ENCODE measurements at places on chromosomes 13 and 19.

GRCh38 chr19:3670796-3671679 lies 29.2 kb downstream of the PIP5K1C start:
- no peak for DNase-seq

DNA sequence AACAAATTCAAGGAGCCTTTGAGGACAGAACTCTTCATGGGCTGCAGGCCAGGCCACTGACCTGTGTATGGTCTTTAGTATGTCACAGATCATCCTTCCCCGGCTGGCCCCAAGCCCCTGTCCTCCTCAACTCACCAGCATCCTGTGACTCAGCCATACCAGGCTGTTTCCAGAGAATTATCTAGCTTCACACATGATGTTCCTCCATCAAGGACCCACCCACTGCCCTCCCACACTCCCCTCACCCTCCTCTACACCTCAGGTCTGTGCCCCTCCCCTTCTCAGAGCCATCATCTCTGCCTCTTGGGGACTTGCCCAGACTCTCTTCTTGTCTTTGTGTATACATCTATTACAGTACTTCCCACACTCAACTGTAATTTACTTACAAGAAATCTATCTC lies 14.7 kb downstream of the DCT start:
- no peak for DNase-seq

- DNase-seq: no peak
Observed at GRCh38 chr13:110128546-110128945, 178.4 kb downstream of the COL4A1 start.

- no peak for DNase-seq
Observed at GRCh38 chr13:39186205-39186875, 148.1 kb downstream of the NHLRC3 start.

DNA sequence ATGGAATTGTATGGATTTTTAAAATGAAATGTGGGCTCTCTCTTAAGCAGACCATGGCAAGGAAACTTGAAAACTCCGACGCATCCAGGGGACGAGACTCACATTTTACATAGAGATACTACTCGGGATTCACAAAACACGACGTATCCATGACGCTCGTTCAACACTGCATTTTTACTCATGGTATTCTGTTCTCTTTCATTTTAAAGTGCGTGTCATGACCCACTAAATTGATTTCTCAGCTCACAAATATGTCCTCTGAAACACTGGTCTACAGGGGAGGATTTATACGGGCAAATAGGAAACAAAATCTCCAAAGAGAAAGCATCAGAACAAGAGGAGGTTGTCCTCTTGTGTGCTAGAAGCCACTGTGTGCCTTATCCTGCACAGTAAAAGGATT lies 523.5 kb downstream of the MYO16 start:
- DNase-seq: no peak

GRCh38 chr13:76937281-76937820 lies 11.0 kb upstream of the ACOD1 start:
- DNase-seq: no peak

DNA sequence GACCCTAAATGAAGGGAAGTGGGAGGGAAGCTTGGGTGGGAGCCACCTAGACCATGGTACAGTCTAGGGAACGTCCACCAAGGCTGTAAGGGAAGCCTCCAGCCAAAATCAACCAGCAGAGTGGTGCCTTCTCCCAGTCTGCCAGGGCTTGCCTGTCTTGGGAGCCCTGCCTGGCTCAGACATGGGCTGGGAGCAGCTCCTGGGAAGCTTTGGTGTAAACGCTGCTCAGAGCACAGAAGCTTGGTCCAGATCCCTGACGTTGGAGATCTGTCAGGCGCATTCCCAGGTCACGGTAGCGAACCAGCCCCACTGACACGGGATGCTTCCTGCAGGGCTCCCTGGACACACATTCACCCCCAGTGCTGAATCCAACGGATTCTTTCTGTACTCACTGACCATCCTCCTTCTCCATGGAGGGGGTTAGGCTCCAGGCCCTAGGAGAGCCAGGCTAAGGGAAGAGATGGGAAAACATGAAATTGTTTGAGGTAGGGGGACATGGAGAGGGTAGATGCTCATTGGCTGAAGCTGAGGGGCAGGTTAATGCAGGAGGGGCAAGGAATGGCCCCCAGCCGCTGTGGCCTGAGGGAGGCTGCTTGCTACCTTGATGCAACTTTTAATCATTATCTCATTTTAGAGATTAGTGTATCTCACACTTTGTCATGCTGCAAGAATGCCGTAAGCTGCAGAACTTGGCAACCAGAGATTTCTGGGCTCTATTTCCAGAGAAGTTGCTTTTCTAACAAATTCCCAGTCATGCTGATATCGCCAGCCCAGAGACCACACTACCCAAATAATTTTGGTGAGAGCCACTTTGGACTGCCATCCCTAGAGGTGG lies 195.8 kb downstream of the UQCRFS1 start:
- no peak for DNase-seq

DNA sequence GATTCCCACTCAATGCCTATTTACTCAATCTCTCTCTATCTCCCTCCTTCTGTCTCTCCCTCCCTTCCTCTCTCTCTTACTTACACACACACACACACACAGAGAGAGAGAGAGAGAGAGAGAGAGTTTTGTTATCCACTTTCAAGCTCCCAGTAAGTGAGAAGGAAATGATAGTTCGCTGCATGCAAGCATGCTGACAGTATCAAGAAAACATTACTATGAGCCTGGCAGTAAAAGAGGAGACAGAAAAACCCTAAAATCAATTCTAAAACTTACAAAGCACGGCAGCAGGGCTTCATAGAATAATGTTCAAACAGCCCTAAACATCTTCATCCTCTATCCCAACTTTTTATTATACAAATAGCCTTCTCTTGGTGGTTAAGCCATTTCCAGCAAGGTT lies 171.9 kb downstream of the FOXO1 start:
- DNase-seq: no peak
